Muscle of arm (tissue), 14 donors: ENCODE measurements at places on chromosomes 2 and 18.

DNA sequence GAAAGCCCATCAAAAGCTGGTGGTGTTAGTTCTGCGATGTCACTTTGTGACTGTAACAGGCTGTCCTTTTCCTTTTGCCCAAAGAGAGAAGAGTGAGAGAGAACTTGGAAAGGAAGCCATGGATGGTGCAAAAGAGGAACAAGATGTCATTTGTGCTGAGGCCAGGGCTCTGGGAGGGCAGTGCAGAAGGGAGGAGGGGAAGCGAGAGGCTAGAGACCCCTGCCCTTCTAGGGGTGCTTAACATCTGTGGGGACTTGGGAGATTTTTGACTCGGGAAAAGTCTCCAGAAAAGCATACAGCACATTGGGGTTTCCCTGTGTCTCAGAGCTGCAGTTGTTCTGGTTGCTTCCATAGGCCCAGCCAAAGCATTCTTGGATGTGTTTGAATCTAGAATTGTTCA lies 49.6 kb downstream of the ZBTB7C start:
- DNase-seq, result no peak

GRCh38 chr2:186540941-186541340 lies 48.9 kb upstream of the ITGAV start:
- no peak for DNase-seq

DNA sequence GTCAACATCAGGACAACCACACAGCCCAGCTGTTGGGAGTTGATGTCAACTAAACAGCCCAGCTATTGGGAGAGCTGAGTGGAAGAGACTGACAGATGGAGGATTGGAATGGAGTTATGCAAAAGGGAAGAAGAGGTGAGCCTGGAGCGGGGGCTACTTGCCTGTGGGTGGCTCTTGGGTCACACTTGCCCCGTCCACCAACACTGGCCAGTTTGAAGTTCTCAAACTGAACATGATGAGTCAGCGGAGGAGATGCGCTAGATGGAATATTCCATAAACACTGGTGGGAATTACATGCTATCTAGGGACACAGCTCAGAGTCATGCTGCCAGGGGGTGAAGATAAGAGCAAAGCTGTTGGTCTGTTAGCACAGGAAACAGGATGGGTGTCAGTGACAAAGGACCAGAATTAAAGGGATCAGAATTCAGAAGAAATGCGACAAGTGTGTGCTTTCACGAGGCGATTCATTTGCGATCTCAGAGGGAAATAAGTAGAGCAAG lies 33.2 kb upstream of the AGAP1 start:
- DNase-seq, result no peak

GRCh38 chr2:69685321-69686048 lies 41.9 kb upstream of the AAK1 start:
- no peak for DNase-seq

DNA sequence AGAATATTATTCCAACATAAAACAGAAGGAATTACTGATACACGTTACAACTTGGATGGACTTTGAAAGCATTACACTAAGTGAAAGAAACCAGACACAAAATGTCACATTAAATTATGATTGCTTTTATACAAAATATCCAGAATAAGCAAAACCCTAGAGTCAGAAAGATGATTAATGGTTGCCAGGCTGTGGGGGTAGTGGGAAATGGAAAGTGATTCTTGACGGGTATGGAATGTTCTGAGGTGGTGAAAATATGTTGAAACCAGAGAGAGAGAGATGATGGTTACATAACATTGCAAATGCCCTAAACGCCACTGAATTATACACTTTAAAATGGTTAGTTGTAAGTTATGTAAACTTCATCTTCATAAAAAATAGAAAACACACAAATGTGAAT lies 1057.2 kb upstream of the TMEFF2 start:
- DNase-seq, result no peak

DNA sequence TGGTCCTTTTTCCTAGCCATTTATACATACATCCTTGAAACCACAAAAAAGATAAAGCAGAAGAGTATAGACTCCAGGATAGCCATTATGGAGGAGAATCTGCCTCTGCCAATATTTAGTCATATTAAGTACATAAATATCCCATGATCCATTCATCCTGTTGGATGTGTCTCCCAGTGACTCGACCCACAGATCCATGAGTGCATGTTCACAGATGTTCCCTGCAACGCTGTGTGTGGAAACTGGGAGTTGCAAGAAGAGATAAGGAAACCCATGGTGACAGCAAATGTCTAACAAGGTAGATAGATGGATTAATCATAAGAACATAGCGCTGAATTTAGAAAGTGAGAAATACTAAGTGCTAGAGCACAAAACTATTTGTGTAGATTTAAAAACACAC lies 34.5 kb downstream of the STK39 start:
- DNase-seq, result no peak

DNA sequence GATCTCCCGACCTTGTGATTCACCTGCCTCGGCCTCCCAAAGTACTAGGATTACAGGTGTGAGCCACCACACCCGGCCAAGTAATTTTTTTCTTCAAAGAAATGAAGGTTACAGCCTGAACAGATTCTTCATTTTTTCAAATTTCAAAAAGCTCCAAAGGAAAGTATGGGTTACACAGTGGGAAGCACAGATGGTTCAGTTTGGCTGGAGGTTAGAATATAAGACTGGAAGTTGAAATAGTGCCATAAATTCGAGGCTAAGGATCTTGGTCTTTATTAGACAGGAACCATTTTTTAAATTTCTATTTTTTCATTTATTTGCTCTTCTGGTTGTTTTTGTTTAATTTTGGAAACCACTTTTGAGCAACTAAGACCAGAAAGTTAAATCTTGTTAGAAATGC lies 120.0 kb downstream of the STK39 start:
- DNase-seq, result no peak

DNA sequence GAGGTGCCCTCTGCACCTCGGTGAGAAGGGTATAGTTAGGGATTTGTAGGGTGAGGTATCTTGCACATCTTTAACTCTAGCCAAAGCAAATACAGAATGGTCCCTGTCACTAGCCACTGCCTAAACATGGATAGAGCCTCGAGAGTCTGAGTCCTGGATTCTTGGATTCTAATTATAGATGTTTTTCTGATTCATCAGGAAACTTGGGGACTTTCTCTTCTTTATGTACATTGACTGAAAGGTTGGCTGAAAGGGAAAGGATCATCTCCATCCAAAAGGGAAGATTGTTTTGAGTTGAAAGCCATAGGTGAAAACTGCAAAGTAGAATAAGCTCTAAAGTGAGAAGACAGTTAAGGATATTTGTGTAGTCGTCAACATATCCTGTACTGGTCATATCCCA lies 8.2 kb downstream of the STK36 start:
- DNase-seq, result no peak

- no peak for DNase-seq
These were observed 19.3 kb downstream of the GAD1 start for GRCh38 chr2:170836027-170836426.

GRCh38 chr18:74139411-74139810 lies 8.2 kb downstream of the FBXO15 start:
- DNase-seq, result no peak

DNA sequence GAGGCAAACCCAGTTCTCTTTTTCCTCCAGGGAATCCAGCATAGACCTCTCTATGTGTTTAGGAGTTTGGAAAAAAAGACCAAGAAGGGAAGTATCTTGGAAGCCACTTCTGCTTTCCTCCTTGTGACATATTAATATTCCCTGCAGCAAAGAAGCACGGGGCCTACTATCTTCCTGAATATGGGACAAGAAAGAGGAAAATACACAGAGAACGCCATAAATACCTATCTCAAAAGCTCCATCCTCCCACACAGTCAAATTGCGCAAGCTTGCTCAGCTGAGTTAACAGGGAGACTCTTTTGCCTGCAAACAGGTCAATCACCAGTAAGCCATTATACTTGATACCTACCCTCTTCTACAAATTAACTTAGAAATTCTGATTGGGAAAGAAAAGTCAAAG lies 16.7 kb upstream of the RAPH1 start:
- DNase-seq, result no peak

DNA sequence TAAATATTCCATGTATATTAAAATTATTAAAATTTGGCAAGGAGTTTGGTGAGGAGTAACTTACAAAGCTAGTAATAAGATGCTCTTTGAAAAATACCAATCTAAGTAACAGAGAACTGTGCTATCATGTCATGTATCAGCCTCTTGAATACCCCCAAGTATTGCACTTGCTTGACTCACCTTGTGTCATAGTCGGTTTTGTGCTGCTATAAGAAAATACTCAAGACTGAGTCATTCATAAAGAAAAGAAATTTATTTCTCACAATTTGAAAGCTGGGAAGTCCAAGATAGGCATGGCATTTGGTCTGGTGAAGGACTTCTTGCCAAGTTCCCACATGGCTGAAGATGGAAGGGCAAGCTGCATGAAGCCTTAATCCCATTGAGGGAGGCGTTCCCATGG lies 179.2 kb downstream of the MEMO1 start:
- DNase-seq, result no peak

DNA sequence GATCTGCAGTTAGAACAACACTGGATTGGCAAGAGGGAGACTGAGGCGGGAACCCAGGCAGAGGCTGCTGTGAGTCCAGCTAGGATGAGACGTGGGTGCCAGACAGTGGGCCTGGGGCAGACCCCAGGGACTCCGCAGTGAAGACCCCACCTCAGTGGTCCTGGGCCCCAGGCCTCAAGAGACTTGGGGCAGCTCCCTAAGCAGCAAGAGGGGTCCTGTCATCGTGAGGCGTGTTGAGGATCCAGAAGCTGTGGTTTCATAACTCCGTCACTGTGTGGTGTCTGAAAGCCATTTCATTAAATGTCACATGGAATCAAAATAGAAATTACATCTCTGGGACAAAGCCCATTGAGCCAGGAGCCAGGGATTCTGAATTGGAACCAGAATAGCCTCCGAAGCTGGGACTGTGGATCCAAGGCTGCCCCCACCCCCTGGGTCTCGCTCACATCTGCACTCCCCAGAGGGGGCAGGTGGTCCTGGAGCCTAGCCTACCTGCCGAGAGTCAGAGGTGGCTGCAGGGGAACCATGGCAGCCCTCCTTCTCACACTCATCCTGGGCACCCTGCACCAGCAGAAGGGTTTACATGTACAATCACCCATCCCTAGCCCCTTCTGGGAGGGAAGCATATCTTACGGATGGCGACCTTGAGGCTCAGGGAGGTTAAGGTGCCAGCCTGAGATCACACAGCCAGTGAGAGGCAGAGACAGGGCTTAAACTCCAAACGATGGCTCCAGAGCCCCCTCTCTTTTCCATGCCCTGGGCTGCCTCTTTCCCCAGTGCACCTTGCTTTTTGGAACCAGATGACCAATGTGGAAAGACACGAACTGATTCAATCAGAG lies 23.2 kb downstream of the RRM2 start:
- no peak for DNase-seq

DNA sequence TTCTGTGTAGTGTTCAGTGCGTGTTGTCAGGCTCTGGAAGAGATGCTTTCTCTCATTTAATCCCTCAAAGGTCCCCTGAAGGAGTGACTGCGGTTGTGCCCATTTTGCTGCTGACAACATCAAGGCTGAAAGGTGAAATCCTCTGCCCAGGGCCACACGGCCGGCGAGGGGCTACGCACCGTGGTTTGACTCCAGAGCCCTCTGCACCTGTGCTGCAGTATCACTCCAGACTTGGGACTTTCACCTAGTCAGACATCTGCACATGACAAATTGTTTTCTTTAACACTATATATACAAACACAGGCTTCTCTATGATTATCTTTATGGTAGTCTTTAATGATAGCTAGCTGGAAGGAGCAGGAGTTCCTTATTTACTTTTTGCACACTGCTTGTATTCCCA lies 90.2 kb downstream of the ARMC9 start:
- no peak for DNase-seq

GRCh38 chr2:206337956-206338355 lies 63.5 kb downstream of the ZDBF2 start:
- DNase-seq, result no peak

- no peak for DNase-seq
These were observed 56.2 kb upstream of the TMEM163 start for GRCh38 chr2:134774786-134775641.

GRCh38 chr2:767944-768343 lies 90.7 kb upstream of the TMEM18 start:
- DNase-seq, result no peak

GRCh38 chr2:154032220-154032619 lies 160.5 kb downstream of the GALNT13 start:
- DNase-seq, result no peak
